Pericardium fibroblast (primary cell): ENCODE measurements at places on chromosomes 12 and 14. TPM values are rescaled to one million over a fixed set of nuclear protein-coding genes. Genes with fewer than 3 reads are reported as not detected.

Gene KRT74
- not detected in 2 replicates for total RNA-seq

Gene HSP90AA1
- 190 and 196 TPM in 2 replicates for total RNA-seq

Gene PEX5
- 16.8 and 32.9 TPM in 2 replicates for total RNA-seq

Gene CEBPE
- total RNA-seq: not detected in 2 replicates

Gene LACRT
- total RNA-seq: not detected in 2 replicates

Gene TRHDE
- total RNA-seq: 1.4 TPM in 1 of 2 replicates, not detected in the other

Gene EGLN3
- 4.7 and 8.8 TPM in 2 replicates for total RNA-seq

Gene SOCS2
- total RNA-seq: 8.2 and 18.5 TPM in 2 replicates

Gene TAS2R13
- not detected in 2 replicates for total RNA-seq

Gene MOAP1
- total RNA-seq: 6.6 and 14.2 TPM in 2 replicates

Gene SERPINA3
- total RNA-seq: 63.4 and 80.7 TPM in 2 replicates

Gene KRT72
- not detected in 2 replicates for total RNA-seq
